Stimulated activated CD4-positive, alpha-beta T cell treated with anti-CD3 and anti-CD28 coated beads, Interleukin-15, amount 100 ng/mL, for 1 hour (primary cell): ENCODE measurements at places on chromosomes 12 and 14.

GRCh38 chr14:69260861-69261564, 1.1 kb downstream of the GALNT16 start:
- no peak for DNase-seq

DNA sequence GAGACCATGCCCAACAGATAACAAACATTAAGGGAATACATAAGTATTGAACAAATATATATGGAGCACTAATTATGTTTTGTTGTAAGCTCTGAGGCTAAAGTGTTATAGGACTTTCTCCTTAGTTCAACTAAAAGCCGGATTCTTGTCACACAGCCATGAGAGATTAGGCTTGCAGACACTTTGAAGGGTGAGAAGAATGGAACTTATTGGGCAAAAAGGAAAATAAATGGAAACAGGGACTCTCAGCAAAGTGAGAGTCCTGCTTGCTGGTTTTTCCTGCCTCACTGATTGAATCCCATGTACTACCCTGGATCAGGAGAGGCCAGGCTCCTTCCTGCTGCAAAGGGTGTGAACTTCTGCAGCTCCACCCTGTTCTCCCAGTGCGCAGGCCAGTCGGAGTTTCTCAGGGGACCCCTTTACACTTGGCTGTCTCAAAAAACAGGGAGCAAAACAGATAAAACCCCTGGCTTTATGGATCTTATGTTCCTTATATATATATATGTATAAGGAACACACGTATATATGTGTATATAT, 77.1 kb upstream of the FUT8 start:
- DNase-seq: no peak

DNA sequence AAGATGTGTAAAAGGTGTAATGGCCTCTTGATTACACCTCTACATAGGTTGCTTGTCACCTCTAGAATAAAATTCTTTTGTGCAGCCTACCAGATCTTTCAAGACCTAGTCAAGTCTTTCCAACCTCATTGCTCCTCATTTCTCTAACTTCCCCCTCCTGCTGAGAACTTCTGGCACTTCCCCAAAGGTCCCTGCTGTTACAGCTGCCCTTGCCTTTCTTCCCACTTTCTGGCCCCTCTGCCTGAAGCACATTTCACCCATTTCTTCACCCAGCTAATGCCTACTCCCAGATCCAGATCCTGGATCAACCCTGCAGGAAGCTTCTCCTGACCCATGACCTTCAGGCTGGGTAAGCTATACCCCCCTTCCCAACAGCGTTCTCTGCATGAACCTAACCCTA, 1.5 kb downstream of the TSHR start:
- no peak for DNase-seq

GRCh38 chr14:58100735-58101368, 51.2 kb downstream of the ARMH4 start:
- no peak for DNase-seq

GRCh38 chr12:101019667-101020066, 190.4 kb downstream of the SLC5A8 start:
- DNase-seq: no peak

DNA sequence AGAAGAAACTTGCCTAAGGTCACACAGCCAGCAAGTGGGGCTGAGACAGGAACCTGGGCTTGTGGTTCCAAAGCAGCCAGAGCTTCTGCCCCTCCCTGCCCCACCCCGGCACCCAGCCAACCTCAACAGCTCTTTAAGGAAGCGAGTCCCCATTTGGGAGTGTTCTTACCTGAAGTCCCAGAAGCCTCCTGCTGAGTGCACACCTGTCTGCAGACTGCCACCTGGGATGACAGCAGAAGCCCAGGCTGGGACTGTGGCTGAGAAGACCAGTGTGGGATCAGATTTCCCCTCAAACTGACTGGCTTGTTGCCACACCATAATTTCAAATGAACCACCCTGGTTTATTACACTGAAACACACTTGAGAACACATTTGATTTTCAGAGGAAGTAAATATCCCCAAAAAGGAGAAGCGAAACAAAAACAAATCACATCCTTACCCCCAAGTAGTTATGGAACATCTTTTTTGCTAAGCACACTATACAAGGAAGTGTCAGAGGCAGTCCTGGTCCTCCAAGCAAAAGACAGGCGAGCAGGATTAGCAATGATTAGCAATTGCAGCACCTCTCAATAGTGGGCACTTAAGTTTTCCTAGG, 6.3 kb upstream of the RIN3 start:
- DNase-seq: no peak

- DNase-seq: no peak
Observed at GRCh38 chr12:98725476-98726247, 80.6 kb downstream of the APAF1 start.

GRCh38 chr14:77245820-77246219, 25.2 kb downstream of the NGB start:
- no peak for DNase-seq

GRCh38 chr14:53539489-53540126, 386.5 kb upstream of the DDHD1 start:
- no peak for DNase-seq

DNA sequence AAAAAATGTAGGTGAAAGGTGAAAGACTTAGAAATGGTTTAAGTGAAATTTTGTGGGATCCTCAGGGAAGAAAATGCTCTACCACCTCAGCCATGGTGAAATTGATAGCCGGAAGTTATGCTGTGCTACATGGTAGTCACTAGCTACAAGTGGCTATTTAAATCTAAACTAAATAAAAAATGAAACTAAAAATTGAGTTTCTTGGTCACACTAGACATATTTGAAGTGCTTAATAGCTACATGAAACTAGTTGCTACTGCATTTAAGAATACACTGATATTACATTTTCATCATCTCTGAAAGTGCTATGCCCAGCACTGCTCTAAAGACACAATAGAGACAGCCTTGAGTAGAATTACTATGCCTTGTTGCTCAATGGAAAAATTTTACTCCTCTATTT, 10.3 kb upstream of the SLCO1B3 start:
- no peak for DNase-seq

DNA sequence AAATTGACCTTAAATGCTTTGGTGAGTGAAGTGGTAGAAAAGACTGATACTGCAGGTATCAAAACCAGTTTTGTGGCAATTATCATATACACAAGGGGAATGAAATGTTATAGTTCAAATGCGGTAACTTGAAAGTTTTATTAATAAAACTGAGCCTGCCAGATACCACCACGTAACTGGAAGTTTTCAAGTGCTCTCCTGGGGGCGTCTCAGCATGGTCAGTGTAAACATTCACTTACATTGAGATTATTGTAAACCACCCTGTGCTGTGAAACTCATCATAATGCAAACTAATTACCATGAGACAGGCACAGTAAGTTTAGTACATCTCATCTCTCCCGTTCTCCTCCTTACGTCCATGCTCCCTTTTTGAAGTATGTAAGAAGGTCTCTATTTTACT, 280.7 kb upstream of the FAR2 start:
- DNase-seq: no peak

DNA sequence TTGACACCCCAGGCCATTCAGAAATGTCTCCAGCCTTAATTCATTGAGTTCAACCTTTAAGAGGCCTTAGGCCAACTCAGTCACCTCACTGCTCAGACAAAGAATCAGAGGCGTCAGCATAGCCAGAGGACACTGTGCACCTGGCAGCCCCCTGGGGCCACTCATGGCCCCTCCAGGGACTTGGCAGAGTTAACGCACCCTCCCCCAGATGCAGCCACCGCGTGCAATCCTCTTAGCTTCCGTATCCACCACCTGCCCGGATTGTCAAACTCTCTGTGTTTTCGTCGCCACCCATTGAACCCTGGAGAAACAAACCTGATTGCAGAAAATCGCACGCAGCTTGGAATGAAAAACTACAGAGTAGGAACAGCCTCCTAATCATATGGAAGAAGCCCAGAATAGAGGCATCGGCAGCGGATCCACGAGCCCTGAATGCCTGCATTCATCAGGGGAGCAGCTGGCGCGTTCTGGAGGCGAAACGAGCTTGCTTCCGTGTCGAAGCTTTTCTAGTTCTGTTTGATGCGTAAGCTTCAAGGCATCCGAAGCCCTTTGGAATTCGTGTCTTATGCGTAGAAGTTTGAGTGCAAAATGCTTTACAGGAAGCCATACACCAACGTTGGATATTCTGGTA, 22.4 kb downstream of the BRI3BP start:
- DNase-seq: no peak

DNA sequence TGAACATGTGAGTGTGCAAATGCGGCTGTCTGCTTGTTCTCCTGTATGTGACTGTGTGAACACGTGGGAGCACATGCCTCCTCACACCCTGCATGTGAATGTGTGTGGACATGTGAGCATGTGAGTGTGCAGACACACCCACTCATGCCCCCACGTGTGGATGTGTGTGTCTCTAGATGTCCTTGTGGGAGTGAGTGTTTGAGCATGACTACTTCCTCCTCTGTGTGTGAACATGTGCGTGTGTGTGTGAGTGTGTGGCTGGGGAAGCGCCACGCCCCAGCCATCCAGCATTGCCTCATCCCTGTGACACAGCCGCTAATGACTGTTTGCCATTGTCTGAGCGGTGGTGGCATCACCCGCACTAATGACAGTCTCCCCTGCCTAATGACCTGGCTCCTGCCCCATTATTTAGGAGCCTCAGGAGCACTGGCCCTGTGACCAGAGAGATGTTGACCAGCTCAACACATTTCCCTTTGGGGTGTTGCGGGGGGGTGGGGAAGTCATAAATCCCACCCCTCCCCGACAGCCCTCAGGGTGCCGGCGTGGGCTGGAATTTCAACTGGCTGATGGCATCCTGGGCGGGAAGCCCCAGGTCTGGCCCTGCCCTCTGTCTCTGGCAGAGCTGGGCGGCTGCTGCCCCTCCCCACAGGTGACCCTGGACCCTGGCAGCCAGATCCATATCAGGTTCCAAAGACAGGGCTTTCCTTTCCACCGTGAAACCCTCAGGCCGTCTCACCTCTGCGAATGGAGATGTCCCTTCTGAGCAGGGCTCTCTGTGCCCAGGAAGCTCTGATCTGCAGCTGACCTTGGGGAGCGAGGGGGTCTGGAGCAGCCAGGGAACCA, 11.5 kb upstream of the KRT80 start:
- no peak for DNase-seq

- DNase-seq: no peak
Observed at GRCh38 chr14:26887847-26888246, 290.0 kb upstream of the NOVA1 start.

DNA sequence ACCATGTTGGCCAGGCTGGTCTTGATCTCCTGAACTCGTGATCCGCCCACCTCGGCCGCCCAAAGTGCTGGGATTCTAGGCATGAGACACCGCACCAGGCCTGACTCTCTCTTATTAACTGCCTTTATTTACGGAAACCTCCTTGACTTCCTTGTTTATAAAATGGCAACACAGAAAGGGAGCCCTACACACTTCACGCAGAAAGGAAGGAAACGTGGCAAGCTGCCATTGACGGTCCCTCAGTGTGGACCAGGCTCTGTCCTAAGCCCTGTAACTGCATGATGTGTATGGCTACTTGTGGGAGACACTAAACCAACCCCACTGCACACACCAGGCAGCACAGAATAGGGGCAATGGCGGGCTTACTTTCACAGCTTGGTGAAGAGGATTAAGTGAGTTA, 11.7 kb downstream of the CINP start:
- DNase-seq: no peak

DNA sequence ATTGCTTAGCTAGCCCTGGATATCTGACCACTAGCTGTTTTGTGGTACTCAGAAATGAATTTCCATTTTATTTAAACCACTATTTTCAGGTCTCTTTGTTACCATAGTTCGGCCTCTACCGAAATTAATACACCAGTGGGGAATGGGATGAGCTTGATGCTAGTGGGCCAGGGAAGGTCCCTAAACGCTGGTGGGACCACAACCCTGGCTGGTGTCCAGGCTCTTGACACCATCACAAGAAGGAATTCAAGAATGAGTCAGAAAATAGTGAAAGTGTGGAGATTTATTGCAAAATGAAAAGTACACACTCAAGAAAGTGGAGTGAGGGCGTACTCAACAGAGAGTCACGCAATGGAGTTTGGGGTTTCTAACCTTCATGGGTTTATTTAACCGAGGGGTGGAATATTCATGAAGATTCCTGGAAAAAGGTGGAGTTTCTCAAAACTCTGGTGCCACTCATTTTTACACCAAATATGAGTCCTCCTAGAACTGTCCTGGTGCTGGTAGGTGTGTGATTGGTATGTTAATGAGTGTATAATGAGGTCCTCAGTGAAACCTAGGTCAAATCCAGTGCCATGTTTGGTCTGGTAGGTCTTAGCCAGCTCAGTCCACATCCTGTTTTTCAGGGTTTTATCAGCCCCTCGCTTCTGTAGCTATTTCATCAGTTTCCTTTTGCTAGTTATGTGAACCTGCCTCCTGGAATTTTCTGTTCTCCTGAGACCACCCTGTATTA, 38.9 kb upstream of the LRP6 start:
- no peak for DNase-seq

DNA sequence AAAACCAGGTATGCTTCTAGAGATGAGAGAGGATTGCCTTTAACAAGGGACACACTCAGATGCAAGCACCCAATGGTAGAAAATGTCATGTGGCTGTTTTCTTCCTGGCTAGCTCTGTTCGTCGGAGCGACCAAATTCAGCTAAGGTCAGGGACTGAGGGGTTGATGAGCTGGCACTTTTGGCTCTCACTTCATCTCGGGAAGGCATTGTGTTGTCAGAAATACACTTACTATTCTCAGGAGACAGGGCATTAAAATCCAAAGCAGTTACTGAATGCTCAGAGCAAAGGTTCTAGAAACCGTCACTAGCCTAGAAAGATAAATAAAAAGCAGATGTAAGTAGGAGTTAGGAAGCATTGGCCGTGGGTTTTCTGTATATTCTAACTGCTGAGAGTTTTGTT, 275.7 kb upstream of the SSTR1 start:
- no peak for DNase-seq

DNA sequence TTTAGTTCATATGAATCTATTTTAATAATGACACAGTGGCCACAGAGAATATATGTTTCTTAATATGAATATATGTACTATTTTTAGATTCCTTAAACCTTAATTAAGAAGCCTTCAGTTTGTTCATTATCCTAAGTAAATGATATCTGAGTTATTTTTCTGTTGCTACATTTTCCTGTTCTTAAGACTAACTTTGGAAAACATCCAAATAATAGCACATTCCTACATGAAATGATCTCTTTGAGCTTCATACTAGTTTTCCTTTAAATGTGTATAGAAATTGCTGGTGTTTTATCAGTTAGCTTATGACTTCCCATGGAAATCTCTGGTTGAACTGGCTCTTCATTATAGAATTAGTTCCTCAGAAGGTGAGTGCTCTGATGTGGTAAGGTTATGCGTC, 72.1 kb downstream of the POLR3B start:
- DNase-seq: no peak

GRCh38 chr12:5614256-5614655, 182.3 kb downstream of the NTF3 start:
- DNase-seq: no peak

DNA sequence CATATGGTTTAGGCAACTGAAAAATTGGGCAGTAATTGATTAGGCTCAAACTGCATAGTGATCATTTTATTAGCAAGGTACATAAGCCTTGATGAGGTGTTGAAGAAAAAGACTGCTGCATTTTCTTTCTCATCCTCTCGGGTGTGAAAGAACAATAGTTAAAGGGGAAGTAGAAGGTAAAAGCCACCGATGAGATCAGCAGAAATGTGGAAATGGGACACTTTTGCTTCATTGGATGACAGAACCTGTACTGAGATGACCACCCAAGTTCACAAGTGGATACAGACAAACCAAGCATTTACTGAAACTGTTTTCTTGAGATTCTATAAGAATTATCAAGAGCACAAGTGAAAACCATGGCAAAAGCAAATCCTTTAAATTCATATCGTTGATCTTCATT, 184.0 kb downstream of the TMX1 start:
- no peak for DNase-seq
